ENCODE measurements at places on chromosomes 13 and 19.
A peak's percentile ranks its signal among the peaks of the same experiment; 100 is the strongest.

DNA sequence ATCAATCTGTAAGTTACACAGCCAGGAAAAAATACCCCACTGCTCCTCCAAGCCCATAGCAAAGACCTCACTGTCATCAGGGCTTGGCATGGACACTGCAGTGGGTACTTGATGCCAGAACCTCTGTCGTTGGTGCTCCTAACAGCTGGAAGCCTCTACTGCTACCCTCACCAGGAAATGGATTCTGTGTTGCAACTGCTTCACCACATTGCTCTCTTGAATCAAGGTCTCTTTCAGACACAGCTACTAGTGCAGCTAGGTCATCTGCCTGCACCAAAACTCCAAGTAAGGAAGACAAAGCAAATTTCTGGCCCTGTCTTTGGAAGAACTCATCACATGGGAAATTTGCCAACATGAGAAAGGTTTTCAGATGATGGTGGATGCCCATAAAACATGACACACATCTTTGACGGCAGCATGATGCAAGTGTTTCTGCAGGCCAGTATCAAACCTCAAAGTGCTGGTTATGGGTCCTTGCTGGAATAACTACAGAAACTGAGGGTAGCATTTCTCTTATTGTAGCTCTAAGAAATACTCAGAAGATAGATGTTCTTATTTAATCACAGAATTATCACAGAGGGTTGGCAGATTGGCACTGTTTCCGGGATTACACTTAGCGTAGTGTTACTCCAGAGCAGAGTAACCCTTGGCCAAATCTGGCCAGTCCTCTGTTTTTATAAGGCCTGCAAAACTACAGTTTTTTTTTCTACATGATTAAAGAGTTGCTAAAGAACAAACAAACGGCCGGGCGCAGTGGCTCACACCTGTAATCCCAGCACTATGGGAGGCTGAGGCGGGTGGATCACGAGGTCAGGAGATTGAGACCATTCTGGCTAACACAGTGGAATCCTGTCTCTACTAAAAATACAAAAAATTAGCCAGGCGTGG is 12.9 kb upstream of the PCCA start:
- DNase-seq, result peak; percentile 21

GRCh38 chr19:4174213-4174894 is 8.0 kb downstream of the SIRT6 start:
- DNase-seq, result no peak

GRCh38 chr19:51143486-51143885 is 1.4 kb downstream of the SIGLEC7 start:
- DNase-seq, result no peak

GRCh38 chr19:41310033-41310831 is at the start of gene CCDC97:
Gene CCDC97, plus strand, starts transcription at chr19:41310172. Its CDS starts 139 bp downstream, at chr19:41310311.
- peak; percentile 85 for DNase-seq

GRCh38 chr13:90008707-90009149 is 1338.8 kb upstream of the MIR17HG start:
- DNase-seq, result no peak

- DNase-seq, result no peak
These were observed 36.4 kb downstream of the TEX26 start for GRCh38 chr13:30968846-30969245.

DNA sequence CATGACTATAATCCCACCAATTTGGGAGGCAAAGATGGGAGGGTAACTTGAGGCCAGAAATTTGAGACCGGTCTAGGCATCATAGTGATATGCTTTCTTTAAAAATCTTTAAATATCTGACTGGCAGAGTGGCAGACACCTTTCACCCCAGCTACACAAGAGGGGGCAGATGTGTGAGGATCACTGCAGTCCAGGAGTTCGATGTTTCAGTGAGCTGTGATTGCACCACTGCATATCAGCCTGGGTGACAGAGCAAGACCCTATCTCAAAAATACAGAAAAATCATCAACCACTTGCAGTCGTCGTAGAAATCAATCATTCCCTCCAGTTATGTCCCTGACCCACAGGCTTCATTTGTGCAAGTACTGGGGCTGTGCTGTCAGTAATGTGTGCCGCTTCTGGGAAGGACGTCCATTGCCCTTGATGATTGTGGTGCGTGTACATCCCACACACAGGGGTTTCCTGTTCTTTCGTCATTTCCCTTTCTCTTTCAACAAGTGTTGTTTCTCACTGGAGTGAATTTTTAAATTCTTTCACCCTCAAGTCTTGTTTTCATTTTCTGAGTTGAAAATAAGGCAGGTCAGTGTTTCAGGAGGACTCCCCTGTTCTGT is 1.4 kb downstream of the LGALS14 start:
- no peak for DNase-seq

DNA sequence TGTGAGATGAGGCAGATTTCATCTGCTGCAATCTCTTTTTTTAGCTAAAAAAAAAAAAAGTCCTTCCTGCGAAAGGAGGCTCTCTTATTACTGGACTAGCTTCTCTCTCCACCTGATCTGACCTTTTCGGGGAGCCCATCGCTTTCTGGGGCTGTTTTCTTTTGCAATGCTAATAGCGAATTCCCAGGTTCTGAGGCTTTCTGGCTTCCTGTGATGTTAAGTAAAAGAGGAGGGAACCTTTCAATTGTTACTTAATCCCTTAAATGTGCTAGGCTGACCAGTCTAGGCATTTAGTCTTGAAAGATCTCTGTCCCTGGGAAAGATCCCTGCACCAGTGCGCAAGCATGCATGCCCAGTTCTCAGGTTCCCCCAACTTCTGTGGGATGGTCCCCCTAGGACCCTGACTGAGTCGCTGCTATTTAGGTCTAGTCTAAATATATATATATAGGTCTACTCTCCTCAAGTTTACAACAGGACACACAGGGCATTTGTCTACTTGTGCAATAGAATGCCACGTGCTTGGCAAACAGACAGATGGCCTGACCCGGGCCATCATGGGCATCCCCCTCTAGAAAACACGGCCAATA is 224.7 kb downstream of the ZNF536 start:
- no peak for DNase-seq

- no peak for DNase-seq
These were observed 410.7 kb downstream of the MZT1 start for GRCh38 chr13:72316716-72317115.

DNA sequence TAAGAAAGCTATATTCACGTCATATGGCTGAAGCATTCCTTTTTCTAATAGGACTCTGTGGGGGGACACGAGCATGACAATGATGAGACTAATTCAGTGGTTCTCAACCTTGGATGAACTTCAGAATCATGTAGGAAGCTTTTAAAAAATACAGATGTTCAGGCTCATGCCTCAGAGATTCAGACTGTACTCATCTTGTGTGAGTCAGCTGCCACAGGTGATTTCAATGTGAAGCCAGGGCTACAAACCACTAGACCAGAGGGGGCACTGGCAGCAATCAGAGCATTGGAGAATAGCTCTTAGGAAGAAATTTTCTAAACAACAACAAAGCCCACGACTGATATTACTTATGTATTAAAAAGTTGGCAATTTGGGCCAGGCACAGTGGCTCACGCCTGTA is 91.7 kb downstream of the SERP2 start:
- DNase-seq, result no peak

GRCh38 chr13:109971006-109971405 is 184.6 kb upstream of the IRS2 start:
- DNase-seq, result no peak

GRCh38 chr19:43675269-43675879 is 5.4 kb upstream of the PLAUR start:
- DNase-seq, result peak; percentile 60

DNA sequence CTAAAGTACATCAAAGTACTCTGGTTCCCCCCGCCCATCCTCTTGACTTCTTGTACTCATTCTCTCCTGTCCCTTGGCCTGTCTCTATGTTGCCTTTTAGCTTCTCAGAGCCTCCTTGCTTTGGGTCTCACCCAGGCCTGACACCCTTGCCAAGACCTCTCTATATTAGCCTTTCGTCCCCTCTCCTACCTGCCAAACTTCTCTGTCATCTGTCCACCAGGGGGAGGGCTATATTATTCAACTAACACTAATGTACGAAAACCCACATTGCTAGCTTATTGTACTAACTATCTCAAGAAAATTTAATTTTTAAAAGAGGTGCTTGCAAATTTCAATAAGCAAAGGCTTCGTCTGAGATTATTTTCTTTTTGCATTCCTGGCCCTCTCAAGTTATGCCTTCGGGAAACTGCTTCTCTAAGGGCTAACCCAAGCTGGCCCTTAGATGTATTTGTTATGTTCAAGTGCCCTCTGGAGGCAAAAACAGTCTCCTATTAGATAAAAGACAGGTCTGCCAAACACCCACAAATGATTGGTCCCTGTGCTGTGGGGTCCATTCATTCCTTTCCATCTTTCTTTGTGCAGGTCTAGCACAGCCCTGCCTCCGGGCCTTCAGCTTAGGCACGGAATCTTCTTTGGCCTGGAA is 6.3 kb upstream of the MRPS31 start:
- DNase-seq, result peak; percentile 61

- DNase-seq, result no peak
These were observed 943 bp downstream of the GJB6 start for GRCh38 chr13:20230913-20231838.

GRCh38 chr13:47858042-47859025 is 142.7 kb downstream of the SUCLA2 start:
- DNase-seq, result peak; percentile 66

- no peak for DNase-seq
These were observed 12.5 kb downstream of the AP1M1 start for GRCh38 chr19:16210168-16210567.

- DNase-seq, result no peak
These were observed 375.7 kb upstream of the SPRY2 start for GRCh38 chr13:80716610-80717081.

- DNase-seq, result peak; percentile 54
These were observed at the start of gene AKT2 for GRCh38 chr19:40284501-40285352. Gene AKT2, minus strand, starts transcription at chr19:40285345. Its CDS starts 20,078 bp downstream, at chr19:40265267.

DNA sequence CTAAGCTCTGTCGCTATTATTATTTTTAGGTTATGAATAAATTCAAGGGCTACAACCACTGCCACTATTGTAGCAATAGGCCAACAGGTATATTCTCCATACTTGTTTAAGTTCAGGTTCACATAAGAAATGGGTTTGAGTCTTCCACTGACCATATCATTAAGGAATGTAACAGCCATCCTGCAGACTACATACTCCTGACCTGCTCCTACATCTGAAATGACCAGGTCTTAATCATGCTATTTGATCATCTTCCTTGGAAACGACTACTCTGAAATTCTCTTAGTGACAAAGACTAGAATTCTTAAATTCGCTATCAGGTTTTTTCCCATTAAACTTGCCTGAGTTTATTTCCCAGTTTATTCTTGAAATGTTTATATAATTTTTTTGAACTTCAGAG is 66.8 kb downstream of the IPO5 start:
- DNase-seq, result peak; percentile 44

DNA sequence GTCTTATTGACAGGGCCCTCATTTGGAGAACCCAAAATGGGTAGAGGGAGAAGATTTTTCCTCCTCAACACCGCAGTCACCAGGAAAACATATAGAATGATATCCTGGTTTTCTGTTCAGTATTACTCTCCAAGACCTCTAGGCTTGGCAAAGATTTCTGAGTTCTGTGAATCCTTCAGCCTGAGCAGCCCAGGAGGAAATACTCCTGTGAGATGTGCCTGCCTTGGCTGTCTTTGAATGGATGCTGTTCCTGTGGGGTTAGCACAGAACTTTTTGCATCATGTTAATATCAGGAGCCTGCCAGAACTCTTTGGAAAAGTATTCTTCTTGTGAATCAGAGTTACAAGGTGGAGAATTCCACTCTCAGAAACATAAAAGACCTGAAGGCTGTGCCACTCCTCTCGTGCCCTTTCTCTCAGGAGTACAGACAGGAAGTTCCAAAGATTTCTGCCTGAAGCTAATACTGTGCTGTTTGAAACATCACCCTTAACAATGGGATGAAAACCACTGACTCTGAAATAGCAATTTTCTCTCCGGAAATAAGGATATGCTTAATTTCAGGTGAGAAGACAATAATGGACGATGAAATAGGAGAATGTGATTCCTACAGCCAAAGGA is 520.1 kb upstream of the NBEA start:
- DNase-seq, result no peak

GRCh38 chr19:46198756-46199155 is 30.8 kb upstream of the IGFL1 start:
- DNase-seq, result no peak

- no peak for DNase-seq
These were observed 11.7 kb downstream of the TRIP10 start for GRCh38 chr19:6751189-6751588.

DNA sequence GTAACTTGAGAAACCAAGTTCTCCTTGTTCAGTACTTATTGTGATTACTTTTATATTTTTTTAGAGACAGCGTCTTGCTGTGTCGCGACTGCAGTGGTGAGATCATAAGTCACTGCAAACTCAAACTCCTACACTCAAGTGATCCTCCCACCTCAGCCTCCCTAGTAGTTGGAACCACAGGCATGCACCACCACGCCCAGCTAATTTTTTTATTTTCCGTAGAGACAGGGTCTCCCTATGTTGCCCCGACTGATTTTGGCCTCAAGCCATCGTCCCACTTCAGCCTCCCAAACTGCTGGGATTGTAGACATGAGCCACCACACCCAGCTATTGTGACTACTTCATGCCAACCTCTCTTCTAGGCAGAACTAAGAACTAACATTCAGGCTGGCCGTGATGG is 8.3 kb downstream of the C19orf53 start:
- no peak for DNase-seq

DNA sequence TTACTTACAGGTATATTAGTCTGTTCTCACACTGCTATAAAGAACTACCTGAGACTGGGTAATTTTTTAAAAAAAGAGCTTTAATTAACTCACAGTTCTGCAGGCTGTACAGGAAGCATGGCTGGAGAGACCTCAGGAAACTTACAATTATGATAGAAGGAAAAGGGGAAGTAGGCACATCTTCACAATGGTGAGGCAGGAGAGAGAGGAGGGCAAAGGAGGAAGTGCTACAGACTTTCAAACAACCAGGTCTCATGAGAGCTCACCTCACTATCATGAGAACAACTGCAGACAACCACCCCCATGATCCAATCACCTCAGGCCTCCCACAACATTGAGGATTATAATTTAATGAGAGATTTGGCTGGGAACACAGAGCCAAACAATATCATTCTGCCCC is 511.7 kb downstream of the SLITRK6 start:
- DNase-seq, result no peak

- DNase-seq, result peak; percentile 35
These were observed 249.2 kb downstream of the DIAPH3 start for GRCh38 chr13:59914556-59914955.

GRCh38 chr13:90032841-90033493 is 1314.5 kb upstream of the MIR17HG start:
- DNase-seq, result no peak

GRCh38 chr19:2334986-2335846 is 6.7 kb downstream of the SPPL2B start:
- DNase-seq, result no peak

All from EL (cell line).